ENCODE measurements at places on chromosomes 13 and 19. TPM values are rescaled to one million over a fixed set of nuclear protein-coding genes. Genes with fewer than 3 reads are reported as not detected.

The ELAVL3 gene
- 1.2 TPM for total RNA-seq

GRCh38 chr19:35555301-35556005 lies 8.0 kb downstream of the ATP4A start:
- peak; percentile 84 for DNase-seq

- DNase-seq, result no peak
Observed at GRCh38 chr13:45385320-45385719, 32.9 kb downstream of the SLC25A30 start.

DNA sequence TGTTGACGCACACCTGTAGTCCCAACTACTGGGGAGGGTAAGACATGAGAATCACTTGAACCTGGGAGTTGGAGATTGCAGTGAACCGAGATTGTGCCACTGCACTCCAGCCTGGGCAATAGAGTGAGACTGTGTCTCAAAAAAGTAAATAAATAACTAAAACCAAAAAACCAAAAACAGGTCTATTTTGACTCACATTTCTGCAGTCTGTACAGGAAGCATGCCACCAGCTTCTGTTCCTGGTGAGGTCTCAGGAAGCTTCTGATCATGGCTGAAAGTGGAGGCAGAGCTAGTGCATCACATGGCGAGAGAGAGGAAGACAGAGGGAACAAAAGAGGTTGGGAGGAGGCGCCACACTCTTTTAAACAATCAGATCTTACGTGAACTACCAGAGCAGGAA lies 142.5 kb downstream of the ITGBL1 start:
- DNase-seq, result no peak

DNA sequence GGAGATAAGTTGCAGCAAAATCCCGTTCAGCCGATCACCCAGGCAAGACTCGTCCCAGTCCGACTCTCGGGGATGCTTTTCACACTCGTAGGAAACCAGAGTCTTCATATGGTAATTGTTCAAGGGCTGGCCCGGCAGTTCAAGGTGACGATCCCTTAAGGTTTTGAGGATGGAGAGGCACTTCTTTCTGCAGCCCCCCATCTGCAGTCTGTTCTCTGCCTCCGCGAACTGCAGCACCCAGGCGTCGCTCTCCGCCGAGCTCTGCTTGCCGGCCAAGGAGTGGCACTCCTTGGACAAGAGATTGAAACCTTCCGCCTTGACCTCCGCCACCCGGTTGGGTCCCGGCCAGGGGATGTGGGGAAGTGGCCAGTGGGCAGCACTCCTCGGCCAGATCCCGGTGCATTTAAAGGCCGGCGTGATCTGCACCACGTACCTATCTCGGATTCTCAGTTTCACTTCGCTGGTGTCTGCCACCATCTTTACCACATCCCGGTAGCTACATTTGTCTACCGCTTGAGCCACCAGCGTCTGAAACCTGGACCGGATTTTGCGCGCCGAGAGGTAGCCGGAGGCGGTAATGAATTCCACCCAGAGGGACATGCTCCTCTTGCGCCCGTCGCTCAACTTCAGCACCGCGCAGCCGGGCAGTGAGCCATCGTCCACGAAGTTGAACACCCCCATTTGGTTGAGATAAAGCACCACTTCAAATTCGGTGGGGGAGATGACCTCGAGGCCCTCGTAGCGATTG lies 1.1 kb downstream of the MAB21L1 start:
- DNase-seq, result peak; percentile 75

The C3 gene
- 4.8 TPM for total RNA-seq

The SH2D3A gene
- 25.6 TPM for total RNA-seq

DNA sequence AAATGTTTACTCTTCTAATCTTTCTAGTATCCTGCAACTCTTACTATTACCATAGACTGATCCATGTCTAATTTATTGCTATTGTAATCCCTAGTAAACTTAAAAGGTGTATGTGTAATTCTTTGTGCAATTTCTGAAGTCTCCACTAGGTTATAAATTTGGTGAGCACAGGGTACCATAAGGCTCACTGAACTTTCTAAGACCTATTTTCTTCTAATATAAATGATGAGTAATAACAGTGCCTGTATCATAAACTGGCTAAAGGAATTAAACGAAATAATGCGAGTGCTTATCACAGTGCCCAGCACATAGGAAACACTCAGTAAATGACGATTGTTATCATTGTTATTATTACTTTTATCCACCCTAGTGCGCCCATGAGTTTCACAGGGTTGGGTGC lies 119.1 kb downstream of the KLF12 start:
- DNase-seq, result peak; percentile 43

All from GM23338 (cell line).